Right ventricle myocardium superior (tissue), 1 donor: ENCODE measurements at places on chromosomes 12 and 14. TPM values are rescaled to one million over a fixed set of nuclear protein-coding genes. Genes with fewer than 3 reads are reported as not detected.

DNA sequence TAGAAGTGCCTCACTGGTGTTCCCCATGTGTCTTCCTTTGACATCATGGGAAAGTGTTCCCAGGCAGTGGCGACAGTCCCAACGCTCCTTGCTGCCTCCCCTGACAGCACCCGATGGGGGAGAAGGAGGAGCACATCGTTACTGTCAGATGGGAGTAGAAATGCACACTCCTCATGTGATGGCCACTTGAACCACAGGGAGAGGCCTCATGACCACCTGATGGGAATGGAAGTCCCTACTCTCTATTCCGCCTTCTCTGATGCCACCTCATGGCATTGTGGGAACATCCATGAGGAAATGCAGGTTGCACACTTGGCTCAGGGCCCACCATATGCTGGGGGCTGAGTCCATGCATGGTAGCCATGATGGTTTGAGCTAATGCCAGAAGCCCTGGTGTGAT is 14.3 kb upstream of the CORO1C start:
- DNase-seq: no peak

DNA sequence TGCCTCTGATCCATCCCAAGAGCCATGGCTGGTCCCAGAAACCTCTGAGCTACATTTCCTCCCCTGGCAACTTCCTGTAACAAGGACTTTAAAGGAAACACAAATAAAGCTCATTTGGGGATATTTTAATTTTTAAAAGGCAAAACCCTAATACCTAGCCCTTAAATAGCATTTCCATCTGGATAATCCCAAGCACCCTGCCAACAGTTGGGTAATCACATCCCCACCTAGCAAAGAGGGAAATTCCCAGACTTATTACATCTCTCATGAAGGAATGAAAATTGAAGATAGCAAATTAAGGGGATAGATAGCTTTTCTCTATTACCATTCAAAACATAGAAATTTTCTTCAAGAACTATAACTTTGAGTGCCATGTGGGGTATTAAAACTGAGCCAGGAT is 213.7 kb upstream of the BMP4 start:
- DNase-seq: no peak

DNA sequence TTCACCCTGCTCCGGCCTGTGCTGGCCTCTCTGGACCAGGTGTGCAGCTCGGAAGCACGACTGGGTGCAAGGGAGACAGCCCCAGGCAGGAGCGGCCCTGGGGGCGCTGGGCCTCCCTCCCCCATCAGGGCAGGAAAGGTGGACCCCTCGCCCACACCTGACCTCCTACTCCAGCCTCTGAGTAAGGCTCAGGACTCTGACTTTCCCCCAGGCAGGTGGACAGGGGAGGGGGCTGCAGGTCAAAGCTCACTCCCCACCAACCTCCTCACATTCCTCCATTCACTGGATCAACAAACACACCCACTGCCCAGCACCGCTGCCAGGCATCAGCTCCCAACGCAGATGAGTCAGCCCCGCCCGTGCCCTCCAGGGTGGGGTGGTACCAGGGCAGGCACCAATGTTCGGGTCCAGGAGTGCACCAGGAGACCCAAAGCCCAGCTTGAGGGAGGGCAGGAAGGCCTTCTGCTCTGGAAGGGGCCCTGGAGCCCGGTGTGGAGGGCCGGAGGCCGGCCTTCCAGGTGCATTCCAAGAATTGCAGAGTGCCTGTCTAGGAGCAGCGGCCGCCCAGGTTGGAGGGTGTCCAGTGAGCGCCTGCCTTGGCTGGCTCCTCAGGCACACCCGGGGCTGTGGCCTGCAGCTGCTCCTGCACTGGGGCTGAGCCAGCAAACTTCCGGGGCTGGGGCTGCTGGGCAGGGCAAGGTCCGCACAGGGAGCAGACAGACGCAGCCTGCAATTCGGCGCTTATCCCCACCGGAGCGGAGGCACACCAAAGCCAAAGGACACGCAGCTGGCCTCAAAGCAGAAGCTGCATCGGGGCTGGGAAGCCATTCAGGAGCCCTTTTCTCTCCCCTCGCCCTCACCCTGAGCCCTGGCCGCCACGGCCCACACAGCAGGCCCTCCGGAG is 1.6 kb upstream of the INF2 start:
- peak; percentile 91 for DNase-seq

GRCh38 chr14:61203081-61203753 is 77.9 kb downstream of the TMEM30B start:
- no peak for DNase-seq

KRT82 gene
- total RNA-seq: not detected

DNA sequence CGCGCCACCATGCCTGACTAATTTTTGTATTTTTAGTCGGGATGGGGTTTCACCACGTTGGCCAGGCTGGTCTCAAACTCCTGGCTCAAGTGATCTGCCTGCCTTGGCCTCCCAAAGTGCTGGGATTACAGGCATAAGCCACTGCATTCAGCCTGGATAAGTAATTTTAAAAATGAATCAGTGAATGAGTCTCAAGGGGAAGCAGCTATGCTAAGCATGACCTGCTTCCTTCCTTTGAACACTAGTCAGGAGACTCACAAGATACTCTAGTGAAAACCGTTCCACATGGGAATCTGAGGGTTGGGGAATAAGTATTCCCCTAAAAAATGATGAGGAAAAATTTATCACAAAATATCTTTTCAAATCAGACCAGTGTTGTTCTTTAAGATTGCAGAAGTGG is 10.7 kb upstream of the FAM234B start:
- no peak for DNase-seq

DNA sequence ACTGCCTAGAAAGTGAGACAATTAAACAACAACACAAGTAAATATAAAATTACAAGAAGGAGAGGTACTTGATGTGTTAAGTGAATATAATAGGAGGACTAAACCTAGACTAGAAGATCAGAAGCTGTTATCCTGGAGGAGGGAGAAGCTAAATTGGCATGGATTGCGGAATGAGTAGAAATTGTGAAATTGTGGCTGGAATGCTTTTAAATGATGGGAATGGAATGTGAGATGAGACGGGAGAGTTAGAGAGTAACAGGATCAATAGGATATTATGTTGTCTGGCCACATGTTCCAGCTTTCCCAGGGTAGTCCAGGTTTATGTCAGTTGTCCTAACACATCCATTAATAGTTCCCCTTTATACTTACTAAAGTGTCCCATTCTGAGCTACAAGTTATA is 44.0 kb upstream of the CPNE8 start:
- no peak for DNase-seq

- DNase-seq: no peak
Observed at GRCh38 chr14:72430457-72430856, 463.4 kb downstream of the DPF3 start.

CACNA2D4 gene
- total RNA-seq: 1.0 TPM

DNA sequence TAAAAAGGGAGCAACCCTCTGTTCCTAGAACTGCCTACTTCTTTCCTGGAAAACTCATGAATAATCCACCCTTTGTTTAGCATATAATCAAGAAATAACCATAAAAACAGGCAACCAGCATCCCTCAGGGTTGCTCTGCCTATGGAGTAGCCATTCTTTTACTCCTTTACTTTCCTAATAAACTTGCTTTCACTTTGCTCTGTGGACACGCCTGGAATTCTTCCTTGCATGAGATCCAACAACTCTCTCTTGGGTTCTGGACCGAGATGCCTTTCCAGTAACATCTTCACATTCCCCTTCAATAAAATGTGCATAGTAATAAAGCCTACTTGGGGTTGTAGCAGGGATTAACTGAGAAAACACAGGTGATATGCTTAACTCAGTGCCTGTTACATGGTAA is 286.4 kb upstream of the AMIGO2 start:
- DNase-seq: no peak

SLC2A14 gene
- not detected for total RNA-seq

LRRIQ1 gene
- total RNA-seq: 0.22 TPM

GRCh38 chr14:75240781-75241180 is 37.8 kb upstream of the FOS start:
- DNase-seq: no peak

GRCh38 chr12:4703676-4704075 is 16.5 kb upstream of the GALNT8 start:
- DNase-seq: no peak

GRCh38 chr14:65321370-65321875 is 91.1 kb upstream of the FUT8 start:
- no peak for DNase-seq
